ENCODE measurements at places on chromosomes 5 and 9. TPM values are rescaled to one million over a fixed set of nuclear protein-coding genes. Genes with fewer than 3 reads are reported as not detected.

Gene IL9
- total RNA-seq: not detected

Gene ECM2
- 0.36 TPM for total RNA-seq

Gene SPAAR
- total RNA-seq: 0.18 TPM

Gene ZDHHC11
- total RNA-seq: 0.36 TPM

Gene SPATA31A3
- not detected for total RNA-seq

- H3K27ac ChIP-seq: no peak overlapping the region
- no peaks in the 10 kb centered on the region for H3K27me3 ChIP-seq
- no peak overlapping the region for H3K4me3 ChIP-seq
- H3K4me1 ChIP-seq: no peaks in the 10 kb centered on the region
- H3K36me3 ChIP-seq: no peaks in the 10 kb centered on the region
Observed at GRCh38 chr9:72888067-72888466, 64.8 kb downstream of the ALDH1A1 start.

GRCh38 chr9:89999534-90000370 is 394.9 kb downstream of the GADD45G start:
- no peaks in the 10 kb centered on the region for H3K27me3 ChIP-seq
- H3K27ac ChIP-seq: no peak overlapping the region
- H3K36me3 ChIP-seq: no peaks in the 10 kb centered on the region
- peak; percentile 55 for DNase-seq
- peaks cover 4% of the 10 kb centered on the region for H3K4me1 ChIP-seq

- H3K27me3 ChIP-seq: peaks cover 45% of the 10 kb centered on the region
- H3K36me3 ChIP-seq: no peaks in the 10 kb centered on the region
- no peak overlapping the region for H3K4me3 ChIP-seq
- no peak for DNase-seq
- H3K4me1 ChIP-seq: peaks cover 1% of the 10 kb centered on the region
- H3K27ac ChIP-seq: no peak overlapping the region
Observed at GRCh38 chr5:141915881-141916336, 7.8 kb upstream of the DELE1 start.

DNA sequence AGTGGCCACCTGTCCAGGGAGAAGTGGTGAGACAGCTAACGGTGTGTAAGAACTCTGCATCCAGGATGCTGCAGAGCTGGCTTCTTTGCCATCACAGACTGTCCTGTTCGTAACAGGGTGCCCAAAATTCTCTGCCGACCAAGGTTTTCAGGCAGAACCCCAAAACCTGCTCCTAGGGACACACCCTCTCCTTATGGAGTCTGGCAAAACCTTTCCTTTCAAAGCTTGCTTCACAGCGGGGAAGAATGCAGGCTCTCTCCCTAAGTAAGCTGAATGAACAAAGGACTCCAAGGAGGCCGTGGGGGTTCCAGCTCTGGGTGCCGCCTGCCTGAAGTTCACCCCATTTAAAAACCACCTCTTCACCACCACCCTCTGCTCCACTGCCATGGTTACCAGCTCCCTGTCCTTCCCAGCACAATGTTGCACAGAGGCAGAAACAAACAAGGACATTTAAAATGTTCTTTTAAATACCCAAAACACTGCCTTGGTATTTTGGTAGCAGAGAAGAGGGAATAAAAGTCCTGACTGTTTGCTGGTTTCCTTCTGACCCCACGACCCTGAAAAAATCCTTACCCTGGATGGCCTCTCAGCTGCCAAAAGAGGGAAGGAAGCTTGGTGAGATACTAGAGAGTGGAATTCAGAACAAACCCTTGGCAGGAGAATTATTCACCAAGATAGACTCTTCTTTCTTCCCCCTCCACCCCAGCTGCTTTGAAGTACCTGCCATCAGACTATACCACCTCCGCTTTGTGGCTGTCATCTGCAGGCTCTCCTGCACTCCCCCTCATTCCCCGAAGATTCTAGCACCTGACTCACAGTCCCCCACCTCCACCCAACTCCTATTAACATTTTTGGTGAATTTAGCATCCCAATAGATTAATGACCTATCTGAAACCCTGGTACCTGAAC is 7.1 kb upstream of the KLF9 start:
- H3K4me1 ChIP-seq: peaks cover 15% of the 10 kb centered on the region
- peak; percentile 54 for DNase-seq
- no peaks in the 10 kb centered on the region for H3K27me3 ChIP-seq

- no peak overlapping the region for H3K27ac ChIP-seq
- peaks cover 6% of the 10 kb centered on the region for H3K27me3 ChIP-seq
- no peaks in the 10 kb centered on the region for H3K36me3 ChIP-seq
- no peaks in the 10 kb centered on the region for H3K4me1 ChIP-seq
- DNase-seq: peak; percentile 4
Observed at GRCh38 chr9:87816036-87816435, 66.6 kb upstream of the SPATA31E1 start.

DNA sequence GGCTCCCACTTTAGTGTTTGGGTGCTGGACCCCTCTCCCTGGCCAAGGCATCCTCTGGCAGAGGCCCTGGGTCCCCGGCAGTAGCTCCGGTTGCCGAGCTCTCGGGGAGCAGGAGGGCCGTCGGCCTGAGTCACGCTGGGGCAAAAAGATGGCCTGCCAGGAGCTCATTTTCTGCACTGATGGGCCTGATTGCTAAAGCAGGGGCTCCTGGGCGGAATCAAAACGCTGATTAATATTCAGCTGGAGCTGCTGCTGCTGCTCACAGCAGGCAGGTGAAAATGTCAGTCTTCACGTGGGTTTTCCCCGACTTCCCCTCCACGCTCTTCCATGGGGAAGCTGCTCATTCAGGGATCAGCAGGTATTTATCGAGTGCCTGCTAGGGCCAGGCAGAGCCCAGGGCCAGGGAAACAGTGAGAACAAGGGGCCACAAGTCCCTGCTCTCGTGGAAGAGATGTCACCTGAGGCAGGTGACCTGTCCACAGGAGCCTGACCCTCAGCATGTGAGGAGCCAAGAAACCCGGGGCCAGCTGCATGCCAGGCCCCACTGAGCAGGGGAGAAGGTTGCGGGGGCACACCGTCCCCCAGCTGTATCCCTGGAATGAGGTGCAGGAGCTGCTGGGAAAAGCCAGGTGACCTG is 22.1 kb downstream of the LAMC3 start:
- peaks cover 62% of the 10 kb centered on the region for H3K27me3 ChIP-seq
- H3K36me3 ChIP-seq: no peaks in the 10 kb centered on the region
- no peak overlapping the region for H3K4me3 ChIP-seq
- no peak for DNase-seq
- H3K4me1 ChIP-seq: no peaks in the 10 kb centered on the region
- H3K27ac ChIP-seq: no peak overlapping the region

- H3K4me3 ChIP-seq: no peak overlapping the region
- no peak for DNase-seq
- H3K4me1 ChIP-seq: no peaks in the 10 kb centered on the region
- H3K27ac ChIP-seq: no peak overlapping the region
- no peaks in the 10 kb centered on the region for H3K27me3 ChIP-seq
- H3K36me3 ChIP-seq: no peaks in the 10 kb centered on the region
Observed at GRCh38 chr5:149264439-149265067, 7.1 kb upstream of the AFAP1L1 start.

- H3K27ac ChIP-seq: no peak overlapping the region
- H3K27me3 ChIP-seq: no peaks in the 10 kb centered on the region
- H3K36me3 ChIP-seq: no peaks in the 10 kb centered on the region
- DNase-seq: no peak
- H3K4me1 ChIP-seq: no peaks in the 10 kb centered on the region
- H3K4me3 ChIP-seq: no peak overlapping the region
Observed at GRCh38 chr5:96835791-96836191, 28.0 kb upstream of the ERAP1 start.

GRCh38 chr5:108084105-108084504 is 297.8 kb downstream of the FBXL17 start:
- H3K27me3 ChIP-seq: no peaks in the 10 kb centered on the region
- no peaks in the 10 kb centered on the region for H3K4me1 ChIP-seq
- H3K4me3 ChIP-seq: no peak overlapping the region

- no peaks in the 10 kb centered on the region for H3K27me3 ChIP-seq
- no peak overlapping the region for H3K4me3 ChIP-seq
- H3K4me1 ChIP-seq: peaks cover 4% of the 10 kb centered on the region
Observed at GRCh38 chr5:15703901-15704300, 203.9 kb downstream of the FBXL7 start.

GRCh38 chr9:109883623-109884022 is 103.6 kb downstream of the PALM2AKAP2 start:
- H3K4me3 ChIP-seq: no peak overlapping the region
- H3K36me3 ChIP-seq: peaks cover 2% of the 10 kb centered on the region
- H3K27me3 ChIP-seq: no peaks in the 10 kb centered on the region

GRCh38 chr9:4243113-4243512 is 56.8 kb downstream of the GLIS3 start:
- no peaks in the 10 kb centered on the region for H3K36me3 ChIP-seq
- no peaks in the 10 kb centered on the region for H3K27me3 ChIP-seq
- H3K27ac ChIP-seq: no peak overlapping the region
- no peak overlapping the region for H3K4me3 ChIP-seq

DNA sequence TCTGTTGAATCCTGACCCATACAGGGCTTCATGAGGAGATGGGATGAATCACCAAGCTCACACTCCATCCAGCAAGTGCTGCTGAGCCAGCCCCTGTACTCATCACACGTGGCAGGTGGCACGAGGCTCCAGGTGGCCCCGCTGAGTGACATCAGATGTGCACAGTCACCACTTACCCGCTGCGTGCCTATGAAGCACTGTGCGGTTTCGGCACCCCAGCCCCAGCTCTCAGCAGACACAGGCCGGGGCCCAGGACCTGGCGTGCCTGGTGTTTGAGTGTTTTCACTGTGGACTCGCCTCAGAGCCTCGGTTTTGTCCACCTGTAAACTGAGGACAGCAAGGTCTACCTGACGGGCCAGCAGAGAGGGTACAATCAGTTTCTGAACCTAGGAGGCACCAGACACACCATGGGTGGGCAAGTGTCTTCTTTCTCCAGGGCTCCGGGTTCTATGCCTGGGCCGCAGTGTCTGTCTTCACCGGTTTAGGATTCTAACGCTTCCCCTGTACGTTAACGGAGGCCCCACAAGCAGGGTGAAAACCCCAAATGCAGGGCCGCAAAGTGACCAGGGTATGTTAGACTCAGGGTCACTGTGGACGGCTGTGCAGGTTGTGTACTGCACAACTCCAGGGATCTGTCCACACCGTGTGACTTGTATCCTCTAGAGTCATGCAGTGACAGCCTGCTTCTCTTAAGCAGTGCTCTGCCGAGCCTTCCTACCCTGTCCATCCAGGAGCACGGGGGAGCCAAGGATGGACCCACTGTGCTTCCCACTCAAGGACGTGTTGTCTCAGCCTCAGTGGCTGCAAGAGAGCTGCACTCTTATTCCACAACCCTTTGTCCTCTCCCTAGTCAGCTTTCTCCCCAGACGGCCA is 44.3 kb upstream of the COL5A1 start:
- no peak overlapping the region for H3K27ac ChIP-seq
- H3K36me3 ChIP-seq: no peaks in the 10 kb centered on the region
- peak; percentile 66 for DNase-seq
- H3K4me3 ChIP-seq: no peak overlapping the region

DNA sequence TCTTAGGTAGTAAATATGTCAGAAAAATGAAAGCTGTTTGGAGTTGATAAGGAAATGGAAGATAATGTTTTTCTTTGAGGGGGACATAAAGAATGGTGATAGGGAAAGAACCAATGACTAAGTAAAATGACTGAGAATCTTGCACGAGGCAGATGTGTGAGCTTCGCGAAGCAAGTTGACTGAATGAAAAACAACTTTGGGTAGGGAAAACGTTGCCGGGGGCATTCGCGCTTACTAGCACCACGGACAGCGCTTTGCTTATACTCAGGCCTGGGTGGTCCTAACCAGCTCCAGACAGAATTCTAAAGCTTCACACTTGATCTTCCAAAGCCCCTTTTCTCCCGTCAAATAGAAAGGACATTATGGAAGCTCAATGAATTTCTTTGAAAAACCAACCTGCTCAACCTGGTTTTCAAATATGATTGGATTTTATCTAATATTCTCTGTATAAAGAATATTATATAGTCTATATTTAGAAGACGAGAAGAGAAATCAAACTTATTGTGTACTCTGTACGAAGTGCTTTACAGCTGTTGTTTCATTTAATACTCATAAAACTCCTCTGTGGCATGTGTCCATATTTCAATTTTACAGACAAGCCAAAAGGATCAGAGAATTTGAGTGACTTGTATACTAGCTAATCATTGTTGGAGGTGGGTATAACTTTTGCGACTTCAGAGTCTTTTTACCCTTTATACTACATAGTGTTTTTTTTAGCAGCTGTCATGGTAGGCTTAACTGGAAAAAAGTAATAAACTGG is 1.9 kb upstream of the CDKN2B start:
- peak; percentile 47 for DNase-seq
- no peaks in the 10 kb centered on the region for H3K36me3 ChIP-seq
- H3K4me1 ChIP-seq: 0 out of 2 replicates have a peak, but pooled peaks cover under 1% of the 10 kb centered on the region
- no peaks in the 10 kb centered on the region for H3K27me3 ChIP-seq
- H3K27ac ChIP-seq: no peak overlapping the region
- no peak overlapping the region for H3K4me3 ChIP-seq

DNA sequence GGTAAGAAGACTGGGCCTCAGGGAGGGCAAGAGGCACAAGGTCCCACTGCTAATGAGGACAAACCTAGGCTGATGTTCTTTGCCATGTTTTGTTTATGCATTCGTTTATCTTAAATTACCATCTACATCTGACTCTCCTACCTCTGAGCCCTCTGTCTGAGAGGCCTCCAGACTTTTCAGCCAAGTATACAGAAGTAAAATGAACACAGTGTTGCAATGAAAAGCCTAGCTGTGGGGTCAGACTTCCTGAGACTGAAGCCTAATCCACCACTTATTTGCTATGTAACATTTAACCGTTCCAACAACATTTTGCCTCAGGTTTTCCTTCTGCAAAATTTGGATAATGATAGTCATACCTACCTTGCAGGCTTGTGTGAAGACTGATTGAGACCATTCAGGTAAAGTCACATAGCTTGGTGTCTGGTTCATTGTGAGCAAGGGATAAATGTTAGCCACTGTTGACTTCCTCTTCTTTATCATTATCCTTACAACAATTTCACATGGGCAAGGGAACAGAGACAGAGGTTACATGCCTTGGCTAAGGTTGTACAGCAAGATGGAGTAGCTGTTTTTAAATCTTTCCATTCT is 374.9 kb upstream of the CLINT1 start:
- H3K4me1 ChIP-seq: no peaks in the 10 kb centered on the region
- H3K27ac ChIP-seq: no peak overlapping the region
- H3K27me3 ChIP-seq: no peaks in the 10 kb centered on the region
- H3K36me3 ChIP-seq: no peaks in the 10 kb centered on the region

GRCh38 chr9:110583237-110583636 is 3.7 kb upstream of the SVEP1 start:
- DNase-seq: peak; percentile 71
- H3K36me3 ChIP-seq: no peaks in the 10 kb centered on the region
- H3K27me3 ChIP-seq: no peaks in the 10 kb centered on the region
- H3K4me3 ChIP-seq: no peak overlapping the region
- no peak overlapping the region for H3K27ac ChIP-seq

- H3K36me3 ChIP-seq: no peaks in the 10 kb centered on the region
- no peaks in the 10 kb centered on the region for H3K4me1 ChIP-seq
- DNase-seq: no peak
- no peaks in the 10 kb centered on the region for H3K27me3 ChIP-seq
- H3K27ac ChIP-seq: no peak overlapping the region
Observed at GRCh38 chr5:28408186-28408585, 1369.8 kb upstream of the CDH9 start.

- H3K4me1 ChIP-seq: peaks cover 29% of the 10 kb centered on the region
- no peak overlapping the region for H3K4me3 ChIP-seq
- DNase-seq: peak; percentile 97
- H3K27ac ChIP-seq: peak overlapping the region; percentile 77
- peaks cover 33% of the 10 kb centered on the region for H3K36me3 ChIP-seq
- no peaks in the 10 kb centered on the region for H3K27me3 ChIP-seq
Observed at GRCh38 chr9:104872656-104873488, 55.1 kb downstream of the ABCA1 start.
